Tongue (tissue), 3 donors: ENCODE measurements at places on chromosomes 1 and 21.
A peak's percentile ranks its signal among the peaks of the same experiment; 100 is the strongest.

DNA sequence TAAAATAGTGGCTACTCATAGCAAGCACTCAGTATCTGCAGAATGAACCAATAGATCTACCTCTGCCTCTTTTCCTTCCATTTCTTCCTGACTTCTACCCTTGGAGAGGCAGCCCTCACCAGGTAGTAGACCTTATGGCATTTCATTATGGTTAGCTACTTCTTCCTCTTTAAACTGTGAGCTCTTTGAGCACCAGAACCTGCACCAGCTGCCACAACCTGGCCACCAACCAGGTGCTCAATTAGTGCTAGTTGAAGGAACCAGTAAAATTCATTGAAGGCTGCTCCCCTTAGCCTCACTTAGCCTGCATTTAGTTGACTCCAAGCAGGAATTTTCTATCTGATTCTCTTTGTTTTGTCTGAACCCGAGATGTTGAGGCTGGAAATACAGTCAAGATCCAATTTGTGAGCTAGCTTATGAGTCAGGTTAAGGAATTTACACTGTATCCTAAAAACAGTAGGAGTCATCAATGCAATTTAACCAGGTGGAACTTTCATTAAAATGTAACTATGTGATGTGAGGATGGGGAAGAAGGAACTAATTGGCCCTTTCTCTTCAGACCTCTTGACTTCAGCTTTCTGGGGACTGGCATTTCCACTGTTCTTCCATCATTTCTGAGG is 81.5 kb upstream of the UBE2U start:
- no peak for DNase-seq

DNA sequence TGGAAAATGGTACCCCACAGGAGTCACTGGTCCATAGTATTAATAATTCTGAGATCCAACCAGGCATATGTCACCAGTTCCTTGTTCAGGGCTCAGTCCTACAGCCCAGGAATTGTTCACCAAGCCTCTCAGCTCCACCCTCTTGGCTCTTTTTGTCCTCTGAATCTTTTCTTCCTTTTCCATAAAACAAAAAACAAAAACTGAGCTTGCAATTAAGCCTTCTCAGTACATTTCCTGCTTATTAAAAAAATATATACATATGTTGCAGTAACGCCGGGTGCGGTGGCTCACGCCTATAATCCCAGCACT is 23.4 kb upstream of the KIF1B start:
- DNase-seq, result no peak

- DNase-seq, result no peak
Observed at GRCh38 chr1:225578251-225578977, 74.5 kb downstream of the ENAH start.

GRCh38 chr1:4397196-4397595 is 257.2 kb upstream of the AJAP1 start:
- DNase-seq, result peak; percentile 4

GRCh38 chr1:234571702-234572101 is 38.3 kb downstream of the IRF2BP2 start:
- no peak for DNase-seq

DNA sequence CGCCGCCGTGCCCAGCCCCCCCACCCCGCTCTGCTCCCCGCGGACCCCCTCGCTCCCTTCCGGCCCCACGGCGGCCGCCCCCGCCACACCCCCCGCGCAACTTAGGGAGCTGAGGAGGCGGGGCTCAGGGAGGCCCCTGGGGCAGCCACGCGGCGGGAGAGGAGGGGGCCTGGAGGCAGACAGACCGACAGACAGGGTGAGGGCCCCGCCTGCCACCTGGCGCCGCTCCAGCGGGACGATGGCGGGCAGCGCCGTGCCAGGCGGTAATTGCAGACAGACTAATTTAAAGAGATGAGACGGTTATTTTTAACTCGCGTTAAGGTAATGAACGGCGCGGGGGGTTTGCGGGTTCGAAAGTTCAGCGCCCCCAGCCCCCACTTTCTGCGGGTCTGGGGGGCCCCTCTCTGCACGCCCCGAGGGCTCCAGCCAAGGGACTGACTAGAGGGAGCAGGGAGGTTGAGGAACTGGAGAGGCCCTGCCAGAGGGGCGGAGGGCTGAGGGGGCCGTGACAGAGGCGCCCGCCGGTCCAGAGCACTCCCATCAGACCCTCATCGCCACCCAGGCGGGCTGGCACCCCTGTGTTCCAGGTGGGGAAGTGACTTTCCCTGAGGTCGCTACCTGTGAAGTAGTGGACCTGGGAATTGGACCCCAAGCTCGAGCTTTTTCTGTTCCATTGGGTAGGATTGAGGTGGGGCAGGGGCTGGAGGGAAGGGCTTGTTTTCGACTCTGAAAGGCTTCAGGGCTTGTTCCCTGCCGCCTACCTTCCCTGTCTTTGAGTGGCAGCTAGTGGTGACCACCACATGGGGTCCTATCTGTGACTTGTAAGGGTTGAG is 5.4 kb downstream of the FOXO6 start:
- DNase-seq, result peak; percentile 78

DNA sequence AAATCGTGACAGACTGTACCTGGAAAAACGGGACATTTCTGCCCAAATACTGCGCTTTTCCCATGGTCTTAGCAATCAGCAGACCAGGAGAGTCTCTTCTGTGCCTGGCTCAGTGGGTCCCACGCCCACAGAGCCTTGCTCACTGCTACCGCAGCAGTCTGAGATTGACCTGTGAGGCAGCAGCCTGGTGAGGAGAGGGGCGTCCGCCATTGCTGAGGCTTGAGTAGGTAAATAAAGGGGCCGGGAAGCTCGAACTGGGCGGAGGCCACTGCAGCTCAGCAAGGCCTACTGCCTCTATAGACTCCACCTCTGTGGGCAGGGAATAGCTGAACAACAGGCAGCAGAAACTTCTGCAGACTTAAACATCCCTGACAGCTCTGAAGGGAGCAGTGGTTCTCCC is 203.1 kb downstream of the DENND1B start:
- no peak for DNase-seq

- no peak for DNase-seq
Observed at GRCh38 chr21:45441431-45442255, 36.7 kb downstream of the COL18A1 start.

- no peak for DNase-seq
Observed at GRCh38 chr21:34189506-34189905, 116.1 kb downstream of the MRPS6 start.

GRCh38 chr1:168723000-168723399 is 6.0 kb downstream of the DPT start:
- no peak for DNase-seq

DNA sequence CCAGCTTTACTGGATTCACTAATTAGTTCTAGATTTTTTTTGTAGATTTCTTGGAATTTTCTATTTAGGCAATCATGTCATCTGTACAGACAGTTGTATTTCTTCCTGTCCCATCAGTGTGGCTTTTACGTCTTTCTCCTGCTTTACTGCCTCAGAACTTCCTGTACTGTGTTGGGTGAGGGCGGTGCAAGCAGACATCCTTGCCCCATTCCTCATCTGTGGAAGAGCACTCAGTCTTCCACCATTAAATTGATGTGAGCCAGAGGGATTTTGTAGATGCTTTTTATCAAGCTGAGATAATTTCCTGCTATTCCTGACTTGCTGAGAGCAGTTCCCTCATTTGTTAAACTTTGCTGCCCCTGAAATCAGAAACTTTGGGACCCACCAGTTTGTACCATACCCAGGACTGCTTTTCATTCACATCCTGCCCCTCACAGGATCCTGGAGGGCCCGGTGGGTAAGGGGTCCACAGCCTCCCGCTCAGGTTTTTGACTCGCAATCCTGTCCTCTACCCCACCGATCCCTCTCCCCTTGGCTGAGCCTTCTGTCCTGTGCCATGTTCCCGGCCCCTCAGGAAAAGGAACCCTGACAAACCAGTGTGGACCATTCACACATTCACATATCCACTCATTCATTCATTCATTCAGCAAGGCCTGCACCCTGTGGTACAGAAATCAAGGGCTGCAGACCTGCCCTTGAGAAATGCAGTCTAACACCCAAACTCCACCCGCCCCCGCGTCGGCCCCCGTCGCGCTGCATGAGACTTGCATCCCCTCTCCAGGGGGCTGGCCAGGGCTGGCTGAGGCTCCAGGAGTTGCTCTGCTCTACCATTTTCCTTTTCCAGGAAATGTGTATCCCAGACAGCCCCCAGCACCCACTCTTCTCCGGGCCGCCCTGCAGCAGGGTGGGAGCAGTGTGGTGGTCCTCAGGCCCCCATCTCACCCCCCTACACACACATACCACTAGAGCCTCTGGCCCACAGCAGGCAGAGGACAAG is 246.5 kb upstream of the VAMP3 start:
- DNase-seq, result no peak

- DNase-seq, result peak; percentile 50
Observed at GRCh38 chr1:229844675-229845074, 218.6 kb downstream of the URB2 start.

DNA sequence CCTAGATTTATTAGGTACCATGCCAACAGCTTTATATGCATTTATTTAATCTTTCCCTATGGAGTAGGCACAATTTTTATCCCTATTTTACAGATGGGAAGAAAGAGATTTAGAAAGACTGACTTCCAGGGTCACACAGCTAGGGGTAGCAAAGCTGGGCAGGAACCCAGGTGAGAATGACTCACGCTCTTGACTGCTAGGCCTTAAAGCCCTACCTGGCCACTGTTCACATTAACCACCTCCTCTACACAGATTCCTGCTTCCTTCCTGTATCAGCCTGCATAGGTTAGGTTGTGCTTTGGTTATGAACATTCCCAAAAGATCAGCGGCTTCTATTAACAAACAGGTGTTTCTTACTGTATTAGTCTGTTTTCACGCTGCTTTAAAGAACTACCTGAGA is 53.2 kb downstream of the DNAJC6 start:
- no peak for DNase-seq

DNA sequence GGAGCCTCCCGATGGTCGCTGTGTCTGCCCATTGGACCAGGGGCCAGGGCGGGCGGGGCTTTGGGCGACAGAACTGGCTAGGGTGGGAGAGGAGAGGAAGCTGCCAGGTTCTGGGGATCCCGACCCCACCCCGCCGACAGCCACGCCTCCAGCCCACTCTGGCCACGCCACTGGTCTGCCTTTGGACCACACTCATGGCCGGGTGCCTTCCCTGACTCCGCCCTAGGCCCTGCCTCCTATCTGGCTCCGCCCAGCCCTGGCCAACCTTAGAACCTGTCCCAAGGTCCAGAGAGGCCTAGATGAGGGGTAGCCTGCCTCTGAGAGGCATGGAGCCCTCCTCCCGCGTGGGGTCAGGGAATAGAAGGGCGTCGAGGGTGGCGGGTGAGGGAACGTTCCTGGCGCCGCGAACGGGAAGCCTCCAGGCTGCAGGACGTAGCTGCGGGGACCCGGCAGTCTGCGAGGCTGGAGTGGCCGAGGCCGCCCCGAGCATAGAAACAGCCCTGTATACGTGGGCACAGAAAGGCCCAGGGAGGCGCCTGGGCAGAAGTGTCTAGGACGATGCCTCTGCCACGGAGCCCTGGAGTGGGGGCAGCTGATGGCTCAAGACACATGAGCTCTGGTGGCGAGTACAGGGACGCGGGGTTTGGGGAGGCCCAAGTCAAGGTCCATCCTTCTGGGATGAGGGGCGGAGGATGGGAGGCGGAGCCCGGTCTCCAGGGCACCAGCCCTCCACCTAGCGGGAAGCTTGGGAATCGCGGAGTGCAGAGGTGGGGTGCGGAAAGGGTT is 11.5 kb upstream of the COL16A1 start:
- peak; percentile 97 for DNase-seq

- DNase-seq, result peak; percentile 93
Observed at GRCh38 chr1:246782120-246782900, 58.1 kb downstream of the SCCPDH start.

GRCh38 chr1:23035823-23036452 is 16.7 kb downstream of the KDM1A start:
- DNase-seq, result no peak

DNA sequence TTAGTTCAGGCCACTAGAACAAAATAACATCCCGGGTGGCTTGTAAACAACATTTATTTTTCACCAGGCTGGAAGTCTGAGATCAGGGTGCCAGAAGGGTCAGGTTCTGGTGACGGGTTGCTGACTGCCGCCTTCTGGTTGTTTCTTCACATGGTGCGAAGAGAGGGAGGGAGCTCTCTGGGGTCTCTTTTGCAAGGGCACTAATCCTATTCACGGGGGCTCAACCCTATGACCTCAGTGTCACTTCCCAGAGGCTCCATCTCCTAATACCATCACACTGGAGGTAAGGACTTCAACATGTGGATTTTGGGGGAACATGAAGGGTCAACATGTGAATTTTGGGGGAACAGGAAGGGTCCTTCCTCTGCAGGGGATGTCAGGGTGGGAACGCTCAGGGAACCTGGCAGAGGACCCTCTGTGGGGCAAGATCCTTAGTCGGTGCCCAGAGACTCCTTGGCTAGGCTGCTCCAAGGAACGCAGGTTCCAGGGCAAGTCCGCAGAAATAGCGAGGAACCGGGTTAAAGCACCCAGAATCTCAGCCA is 8.7 kb upstream of the C2CD2 start:
- no peak for DNase-seq
